ENCODE measurements at places on chromosomes 6 and 20.

DNA sequence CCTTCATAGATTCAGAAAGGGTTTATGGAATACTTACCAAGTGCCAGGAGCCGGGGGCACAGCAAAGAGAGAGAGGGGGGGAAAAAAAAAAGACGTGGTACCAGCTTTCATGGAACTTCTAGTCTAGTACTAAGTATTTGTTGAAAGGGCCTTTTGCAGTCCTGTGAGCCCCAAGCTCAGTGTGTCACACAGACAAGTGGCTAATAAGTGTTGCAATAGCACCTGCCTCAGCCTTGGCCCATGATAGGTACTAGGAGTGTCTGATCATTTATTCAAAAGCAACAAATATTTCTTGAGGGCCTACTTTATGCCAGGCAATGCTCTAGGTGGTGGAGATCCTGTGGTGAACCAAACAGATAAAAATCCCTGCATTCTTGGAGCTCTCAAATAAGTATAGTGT lies 7.9 kb downstream of the MYLK2 start:
- DNase-seq = no peak

DNA sequence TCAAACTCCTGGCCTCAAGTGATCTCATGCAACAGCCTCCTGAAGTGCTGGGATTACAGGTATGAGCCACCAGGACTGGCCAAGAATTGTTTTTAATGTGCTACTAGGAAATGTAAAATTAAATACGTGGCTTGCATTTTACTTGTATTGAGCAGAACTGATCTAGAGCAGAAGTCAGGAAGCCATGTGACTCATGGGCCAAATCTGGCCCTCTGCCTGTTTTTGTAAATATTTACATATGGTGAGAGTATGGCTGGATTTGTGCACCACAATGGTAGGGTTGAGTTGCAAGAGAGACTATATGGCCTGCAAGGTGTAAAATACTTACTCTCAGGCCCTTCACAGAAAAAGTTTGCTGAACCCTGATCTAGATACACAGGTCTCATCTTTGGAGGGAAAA lies 75.8 kb downstream of the LAMP5 start:
- no peak for DNase-seq

- no peak for DNase-seq
These were observed 60.1 kb downstream of the PPP1R14C start for GRCh38 chr6:150202934-150203333.

GRCh38 chr6:46263707-46264086 lies 92.9 kb upstream of the ENPP5 start:
- DNase-seq = no peak

DNA sequence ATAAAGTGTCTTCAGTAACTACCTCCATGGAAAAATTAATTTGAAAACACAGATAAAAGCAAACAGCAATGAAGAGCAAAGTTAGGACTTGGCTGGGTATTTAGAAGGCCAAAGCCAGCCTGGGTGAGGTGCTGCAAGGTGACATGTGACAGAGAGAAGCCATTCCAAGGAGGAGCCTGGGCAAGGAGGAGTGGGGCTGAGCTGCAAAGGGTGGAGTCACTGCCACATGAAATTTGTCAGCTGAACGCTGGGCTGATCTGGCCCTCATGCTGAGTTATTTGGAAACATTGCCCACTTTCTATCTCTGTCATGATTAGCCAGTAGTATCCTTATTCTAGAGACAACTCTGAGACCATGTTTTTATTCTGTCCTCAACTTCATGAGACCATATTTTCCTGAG lies 76.3 kb downstream of the PERP start:
- no peak for DNase-seq

DNA sequence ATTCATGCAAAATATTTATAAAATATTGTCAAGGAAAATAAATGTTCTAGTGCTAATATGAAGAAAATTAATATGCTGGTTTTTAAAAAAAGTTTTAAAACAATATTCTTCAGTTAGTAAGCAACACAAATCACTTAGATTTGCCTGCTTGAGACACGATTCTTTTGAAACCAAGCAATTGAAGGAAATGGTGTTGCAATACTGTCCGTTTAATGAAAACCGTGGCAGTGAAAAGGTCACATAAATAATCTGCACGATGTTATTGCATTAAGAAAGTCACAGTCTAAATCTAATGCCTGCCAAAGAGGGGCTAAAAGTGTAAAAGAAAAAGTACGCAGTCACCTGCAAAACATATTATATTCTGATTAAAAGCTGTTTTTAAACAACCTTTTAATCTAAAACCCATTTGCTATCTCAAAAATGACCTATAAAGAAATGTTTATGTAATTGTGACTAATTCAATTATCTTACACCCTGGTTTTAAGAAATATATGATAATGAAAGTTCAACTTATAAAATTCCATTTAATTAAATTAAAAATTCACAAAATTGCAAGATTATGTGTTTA lies 143.0 kb downstream of the GMDS start:
- DNase-seq = no peak

DNA sequence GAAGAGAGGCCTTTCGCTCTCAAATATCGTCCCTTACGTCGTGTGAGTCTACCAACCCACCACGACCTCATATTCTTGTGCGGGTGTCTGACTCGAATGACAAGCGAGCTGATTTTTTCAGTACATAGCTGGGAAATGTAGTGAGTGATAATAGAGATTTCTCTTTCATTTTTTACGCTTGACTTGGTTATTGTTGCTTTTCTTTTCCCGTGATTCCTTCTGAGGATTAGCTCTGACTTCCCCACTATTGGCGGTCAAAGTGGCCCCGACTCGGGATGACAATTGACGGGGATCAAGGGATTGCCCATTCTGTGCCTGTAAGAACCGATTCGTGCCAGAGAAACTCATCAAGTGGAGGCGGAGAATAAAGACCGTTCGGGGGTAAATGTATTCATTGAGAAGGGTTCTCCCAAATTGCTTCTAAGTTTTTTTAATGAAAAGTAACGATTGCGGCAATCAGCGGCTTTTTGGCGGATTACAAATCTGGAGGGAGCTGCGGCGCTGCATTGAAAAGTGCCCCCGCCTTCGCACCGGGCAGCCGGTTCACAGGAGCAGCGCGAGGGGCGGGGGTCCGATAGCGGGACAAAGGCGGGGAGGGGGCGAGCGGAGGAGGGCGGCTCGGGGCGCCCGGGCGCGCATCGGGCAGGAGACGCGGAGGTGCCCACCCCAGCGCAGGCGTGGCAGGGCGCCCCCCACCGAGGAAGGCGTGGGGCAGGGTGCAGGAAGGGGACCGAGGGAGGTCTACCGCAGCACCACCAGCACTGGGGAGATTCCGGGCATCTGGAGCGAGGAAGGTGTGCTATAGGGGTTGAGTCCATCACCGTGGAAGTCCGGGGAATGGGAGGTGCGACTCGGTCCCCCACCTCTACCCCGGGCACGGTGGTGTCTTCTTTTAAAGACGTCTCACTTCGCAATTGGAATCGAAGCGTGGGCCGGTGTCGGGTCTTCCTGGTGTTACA lies 44.5 kb upstream of the OSTM1 start:
- DNase-seq = peak; percentile 12

DNA sequence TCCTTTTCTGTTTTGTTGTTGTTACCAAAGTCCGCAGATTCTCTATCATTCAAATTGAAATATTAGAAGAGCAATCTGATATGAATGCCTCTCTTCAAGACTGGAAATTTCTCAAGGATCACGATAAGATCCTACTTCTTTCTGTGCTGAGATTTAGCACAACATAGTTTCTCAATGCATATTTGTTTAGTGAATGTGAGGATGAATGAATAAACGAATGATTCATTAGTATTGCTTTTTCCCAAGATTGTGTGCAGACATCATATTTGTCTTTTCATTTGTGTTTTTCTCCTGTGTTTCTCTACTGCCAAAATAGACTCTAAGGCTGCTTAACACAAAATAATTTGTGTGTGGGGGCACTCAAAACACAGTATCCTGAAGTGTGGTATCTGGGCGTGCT lies 862.7 kb upstream of the MAP3K7 start:
- DNase-seq = no peak
